ENCODE measurements at places on chromosomes 13 and 19. TPM values are rescaled to one million over a fixed set of nuclear protein-coding genes. Genes with fewer than 3 reads are reported as not detected.

ZNF837 gene
- 6.6 TPM for total RNA-seq

GRCh38 chr13:22175241-22175640, 504.4 kb downstream of the FGF9 start:
- no peaks in the 10 kb centered on the region for H3K4me1 ChIP-seq
- no peak for DNase-seq
- H3K36me3 ChIP-seq = no peaks in the 10 kb centered on the region
- H3K4me3 ChIP-seq = no peak overlapping the region
- H3K27ac ChIP-seq = no peak overlapping the region
- no peaks in the 10 kb centered on the region for H3K27me3 ChIP-seq

DNA sequence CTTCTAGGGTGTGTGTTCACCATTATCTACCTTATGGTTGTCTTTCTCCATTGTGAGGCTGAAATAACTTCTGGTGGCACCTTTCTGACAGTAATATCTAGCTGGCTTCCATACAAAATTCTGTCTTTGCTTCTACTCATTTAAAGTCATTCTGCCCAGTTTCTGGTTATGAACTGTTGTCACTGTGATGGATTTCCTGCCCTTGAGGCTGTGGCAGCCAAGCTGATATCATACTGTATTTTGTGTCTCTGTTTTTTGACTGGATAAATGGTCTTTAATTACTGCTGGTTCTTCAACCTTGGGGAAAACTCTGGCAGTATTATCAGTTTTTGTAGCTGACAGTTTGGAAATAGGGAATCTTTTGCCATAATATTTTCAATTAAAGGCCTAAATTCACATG, 233.4 kb downstream of the GPC6 start:
- no peak overlapping the region for H3K4me3 ChIP-seq
- DNase-seq = no peak
- H3K4me1 ChIP-seq = no peaks in the 10 kb centered on the region
- no peaks in the 10 kb centered on the region for H3K36me3 ChIP-seq
- no peaks in the 10 kb centered on the region for H3K27me3 ChIP-seq
- H3K27ac ChIP-seq = no peak overlapping the region

DNA sequence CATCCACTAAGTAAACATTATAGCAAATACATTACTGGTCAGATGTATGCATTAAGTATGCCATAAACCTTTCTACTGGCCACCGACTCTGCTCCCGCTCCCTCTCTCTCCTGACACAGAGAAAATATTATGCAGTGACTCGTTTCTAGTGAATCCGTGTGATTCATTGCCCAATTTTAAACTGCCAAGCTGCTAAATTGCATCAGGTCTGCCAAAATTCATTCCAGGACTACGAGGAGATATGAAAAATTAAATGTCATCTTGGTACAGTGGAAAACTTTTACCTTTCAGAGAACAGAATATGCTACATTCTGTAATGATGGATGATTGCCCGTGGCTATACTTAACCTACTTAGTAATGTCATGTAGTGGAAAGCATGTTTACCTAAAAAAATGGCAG, 368.8 kb upstream of the TSHZ3 start:
- H3K36me3 ChIP-seq = no peaks in the 10 kb centered on the region
- peaks cover 32% of the 10 kb centered on the region for H3K27me3 ChIP-seq
- no peak for DNase-seq
- H3K27ac ChIP-seq = no peak overlapping the region
- no peaks in the 10 kb centered on the region for H3K4me1 ChIP-seq
